ENCODE measurements at places on chromosomes 11 and 22. TPM values are rescaled to one million over a fixed set of nuclear protein-coding genes. Genes with fewer than 3 reads are reported as not detected.

The KCNJ4 gene
- total RNA-seq = not detected

The CCDC188 gene
- 1.4 TPM for total RNA-seq

The OR2AG1 gene
- total RNA-seq = not detected

The LRP4 gene
- total RNA-seq = 5.0 TPM

The NAV2 gene
- total RNA-seq = 42.9 TPM

The SHANK3 gene
- 42.9 TPM for total RNA-seq

The KDM4E gene
- total RNA-seq = not detected

The MAJIN gene
- not detected for total RNA-seq

The PPFIA1 gene
- 66.0 TPM for total RNA-seq

Data from left lung (tissue), 14 donors.